ENCODE measurements at places on chromosomes 11 and 22. TPM values are rescaled to one million over a fixed set of nuclear protein-coding genes. Genes with fewer than 3 reads are reported as not detected.
A peak's percentile ranks its signal among the peaks of the same experiment; 100 is the strongest.

GRCh38 chr11:58549644-58550043, 26.0 kb downstream of the LPXN start:
- no peak for DNase-seq

- DNase-seq, result no peak
These were observed 12.3 kb downstream of the MYO7A start for GRCh38 chr11:77140231-77140851.

GRCh38 chr11:34653851-34654482, 33.1 kb downstream of the EHF start:
- DNase-seq, result peak; percentile 82

PHOX2A gene
- total RNA-seq, result not detected

GRCh38 chr11:92869716-92870115, 99.7 kb upstream of the MTNR1B start:
- DNase-seq, result no peak

All from Calu3 (cell line).